ENCODE measurements at places on chromosomes 2 and 18. TPM values are rescaled to one million over a fixed set of nuclear protein-coding genes. Genes with fewer than 3 reads are reported as not detected.
A peak's percentile ranks its signal among the peaks of the same experiment; 100 is the strongest.

DNA sequence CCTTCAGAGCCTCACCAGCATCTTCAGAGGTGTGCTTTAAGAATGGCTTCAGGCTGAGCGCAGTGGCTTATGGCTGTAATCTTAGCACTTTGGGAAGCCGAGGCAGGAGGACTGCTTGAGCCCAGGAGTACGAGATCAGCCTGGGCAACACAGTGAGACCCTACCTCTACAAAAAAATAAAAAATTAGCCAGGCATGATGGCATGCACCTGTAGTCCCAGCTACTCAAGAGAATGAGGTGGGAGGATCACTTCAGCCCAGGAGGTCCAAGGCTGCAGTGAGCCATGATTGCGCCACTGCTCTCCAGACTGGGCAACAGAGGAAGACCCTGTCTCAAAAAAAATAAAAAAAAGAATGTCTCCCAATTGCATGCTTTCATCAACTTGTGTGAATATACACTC lies 133.3 kb upstream of the ARL5A start:
- H3K4me3 ChIP-seq = no peak overlapping the region
- H3K4me1 ChIP-seq = no peaks in the 10 kb centered on the region
- no peak for DNase-seq
- no peak overlapping the region for H3K27ac ChIP-seq

DNA sequence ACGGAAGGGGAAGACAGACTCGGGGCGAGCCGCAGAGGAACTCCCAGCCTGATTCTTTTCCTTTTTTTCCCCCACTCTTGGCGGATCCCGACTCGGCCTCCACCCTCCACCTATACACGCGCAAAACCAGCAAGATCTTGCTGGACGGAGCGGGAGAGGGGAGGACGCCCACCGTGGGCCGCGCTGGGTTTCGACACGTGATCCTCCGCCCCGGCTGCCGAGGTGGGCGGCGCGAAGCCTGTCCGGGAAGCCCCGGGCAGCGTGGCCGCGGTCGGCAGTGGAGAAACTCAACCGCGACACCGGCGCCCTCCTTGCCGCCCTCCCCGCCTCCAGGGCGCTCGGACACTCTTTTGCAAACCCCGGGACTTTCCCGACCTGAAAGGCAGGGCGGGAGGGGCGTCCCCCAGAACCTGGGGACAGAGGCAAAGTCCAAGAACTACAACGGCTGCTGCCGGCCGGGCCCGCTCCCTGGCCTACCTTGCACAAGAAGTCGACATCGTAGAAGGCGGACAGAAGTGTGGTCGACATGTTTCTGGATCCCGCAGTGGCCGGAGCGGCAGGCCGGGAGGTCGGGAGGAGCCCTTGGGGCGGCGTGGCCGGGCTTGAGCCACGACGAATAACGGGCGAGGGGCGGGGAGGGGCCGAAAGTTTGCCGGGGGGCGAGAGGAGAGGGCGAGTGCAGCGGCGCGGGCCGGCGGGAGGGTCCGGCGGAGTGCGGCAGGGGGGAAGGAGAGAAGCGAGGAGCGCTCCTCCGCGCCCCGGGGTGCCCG lies 433 bp downstream of the ZFP36L2 start:
- peaks cover 45% of the 10 kb centered on the region for H3K4me1 ChIP-seq
- H3K27me3 ChIP-seq = no peaks in the 10 kb centered on the region
- peaks cover 19% of the 10 kb centered on the region for H3K36me3 ChIP-seq
- peak overlapping the region; percentile 98 for H3K27ac ChIP-seq

- no peak overlapping the region for H3K27ac ChIP-seq
- peak; percentile 65 for DNase-seq
- no peaks in the 10 kb centered on the region for H3K27me3 ChIP-seq
- peak overlapping the region; percentile 25 for H3K4me3 ChIP-seq
- peaks cover 15% of the 10 kb centered on the region for H3K4me1 ChIP-seq
Observed at GRCh38 chr2:46812361-46813019, 103.1 kb downstream of the MCFD2 start.

DNA sequence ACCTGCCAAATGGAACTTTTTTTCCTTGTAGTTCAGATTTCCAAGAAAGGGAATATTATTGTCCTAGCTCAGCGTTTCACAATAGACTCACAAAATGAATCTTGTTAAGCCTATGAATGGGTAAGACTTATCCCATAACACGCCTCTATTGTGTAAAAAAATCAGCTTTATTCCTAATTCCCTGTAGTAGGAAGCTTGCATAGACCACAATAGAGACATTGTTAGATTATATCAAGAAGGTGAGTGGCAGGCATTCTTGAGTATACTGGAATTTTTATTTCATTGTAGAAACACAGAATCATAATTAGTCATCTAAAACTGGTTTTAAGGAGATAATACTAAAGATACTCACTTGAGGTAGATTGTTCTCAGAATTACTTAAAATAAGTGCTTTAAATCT lies 46.5 kb upstream of the SLC30A6 start:
- no peaks in the 10 kb centered on the region for H3K27me3 ChIP-seq
- no peak for DNase-seq

- H3K27me3 ChIP-seq = no peaks in the 10 kb centered on the region
- H3K4me1 ChIP-seq = no peaks in the 10 kb centered on the region
Observed at GRCh38 chr2:229087843-229088516, 183.1 kb downstream of the PID1 start.

DNA sequence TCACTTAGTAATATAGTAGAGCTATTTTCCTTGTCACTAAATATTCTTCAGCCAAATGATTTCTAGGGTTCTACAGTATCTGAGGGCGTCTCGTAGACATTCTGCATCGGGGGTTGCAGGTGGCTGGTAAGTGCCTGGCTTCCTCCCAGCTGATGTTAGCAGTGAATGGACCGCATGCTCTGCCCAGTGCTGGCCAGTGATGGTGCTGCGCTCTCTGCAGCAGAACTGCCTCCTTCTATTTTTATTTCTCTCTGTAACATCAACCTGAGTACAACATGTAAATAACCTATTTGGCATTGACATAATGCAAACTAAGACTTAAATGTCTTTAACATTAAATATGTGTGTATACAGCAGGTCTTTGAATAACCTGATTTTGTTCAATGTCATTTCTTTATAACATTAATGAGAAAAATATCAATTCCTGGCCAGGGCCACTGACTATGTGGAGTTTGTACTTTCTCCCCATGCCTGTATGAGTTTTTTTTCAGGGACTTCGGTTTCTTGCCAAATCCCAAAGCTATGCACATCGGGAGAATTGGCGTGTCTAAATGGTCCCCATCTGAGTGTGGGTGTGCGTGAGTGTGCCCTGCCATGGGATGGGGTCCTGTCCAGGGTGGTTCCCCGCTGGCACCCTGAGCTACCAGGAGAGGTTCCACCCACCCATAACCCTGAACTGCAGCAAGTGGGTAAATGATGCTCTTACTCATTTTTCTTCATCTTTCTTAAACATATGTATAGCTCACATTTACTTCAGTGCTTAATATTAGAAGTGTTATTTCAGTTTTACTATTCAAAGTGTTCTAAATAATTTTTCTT lies 278.2 kb upstream of the EPAS1 start:
- H3K27me3 ChIP-seq = no peaks in the 10 kb centered on the region
- no peak overlapping the region for H3K27ac ChIP-seq
- H3K4me3 ChIP-seq = no peak overlapping the region
- H3K36me3 ChIP-seq = no peaks in the 10 kb centered on the region
- H3K4me1 ChIP-seq = peaks cover 14% of the 10 kb centered on the region

- peaks cover 14% of the 10 kb centered on the region for H3K27me3 ChIP-seq
- H3K27ac ChIP-seq = no peak overlapping the region
Observed at GRCh38 chr2:239020541-239021041, 172.7 kb downstream of the TWIST2 start.

- peaks cover 5% of the 10 kb centered on the region for H3K4me1 ChIP-seq
- no peak overlapping the region for H3K4me3 ChIP-seq
- H3K36me3 ChIP-seq = no peaks in the 10 kb centered on the region
- peaks cover 5% of the 10 kb centered on the region for H3K27me3 ChIP-seq
- no peak for DNase-seq
- H3K27ac ChIP-seq = no peak overlapping the region
Observed at GRCh38 chr2:110843959-110844510, 111.7 kb downstream of the ACOXL start.

DNA sequence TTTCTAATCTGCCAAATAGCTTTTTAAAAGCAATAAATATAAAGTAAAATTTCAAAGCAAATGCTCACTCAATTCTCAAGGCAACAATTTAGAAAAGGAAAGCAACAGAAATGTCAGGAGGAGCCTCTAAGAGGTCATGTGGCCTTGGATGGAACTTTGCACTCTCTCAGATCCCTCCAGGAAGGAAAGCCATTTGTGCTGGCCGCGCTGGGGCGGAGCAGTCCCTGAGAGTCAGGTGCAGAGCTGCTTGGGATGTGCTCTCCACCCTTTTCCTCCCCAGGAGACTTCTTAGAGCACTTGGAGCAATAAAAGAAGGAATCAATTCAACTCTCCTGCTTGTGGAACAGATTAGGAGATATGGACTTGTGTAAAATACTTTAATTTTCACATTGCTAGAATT lies 379.8 kb upstream of the LINC00305 start:
- H3K27me3 ChIP-seq = no peaks in the 10 kb centered on the region
- H3K36me3 ChIP-seq = no peaks in the 10 kb centered on the region
- no peaks in the 10 kb centered on the region for H3K4me1 ChIP-seq
- no peak overlapping the region for H3K4me3 ChIP-seq

GRCh38 chr2:137220438-137220993 lies 455.2 kb downstream of the THSD7B start:
- H3K27ac ChIP-seq = no peak overlapping the region
- no peak for DNase-seq
- H3K4me1 ChIP-seq = no peaks in the 10 kb centered on the region
- no peaks in the 10 kb centered on the region for H3K36me3 ChIP-seq
- no peak overlapping the region for H3K4me3 ChIP-seq
- no peaks in the 10 kb centered on the region for H3K27me3 ChIP-seq

- no peak for DNase-seq
- no peak overlapping the region for H3K4me3 ChIP-seq
- peaks cover 9% of the 10 kb centered on the region for H3K27me3 ChIP-seq
- H3K4me1 ChIP-seq = no peaks in the 10 kb centered on the region
Observed at GRCh38 chr18:79250301-79250981, 145.3 kb upstream of the NFATC1 start.

GRCh38 chr2:8517850-8518498 lies 163.9 kb upstream of the ID2 start:
- no peak for DNase-seq
- H3K27me3 ChIP-seq = no peaks in the 10 kb centered on the region
- no peak overlapping the region for H3K4me3 ChIP-seq
- H3K36me3 ChIP-seq = no peaks in the 10 kb centered on the region

DNA sequence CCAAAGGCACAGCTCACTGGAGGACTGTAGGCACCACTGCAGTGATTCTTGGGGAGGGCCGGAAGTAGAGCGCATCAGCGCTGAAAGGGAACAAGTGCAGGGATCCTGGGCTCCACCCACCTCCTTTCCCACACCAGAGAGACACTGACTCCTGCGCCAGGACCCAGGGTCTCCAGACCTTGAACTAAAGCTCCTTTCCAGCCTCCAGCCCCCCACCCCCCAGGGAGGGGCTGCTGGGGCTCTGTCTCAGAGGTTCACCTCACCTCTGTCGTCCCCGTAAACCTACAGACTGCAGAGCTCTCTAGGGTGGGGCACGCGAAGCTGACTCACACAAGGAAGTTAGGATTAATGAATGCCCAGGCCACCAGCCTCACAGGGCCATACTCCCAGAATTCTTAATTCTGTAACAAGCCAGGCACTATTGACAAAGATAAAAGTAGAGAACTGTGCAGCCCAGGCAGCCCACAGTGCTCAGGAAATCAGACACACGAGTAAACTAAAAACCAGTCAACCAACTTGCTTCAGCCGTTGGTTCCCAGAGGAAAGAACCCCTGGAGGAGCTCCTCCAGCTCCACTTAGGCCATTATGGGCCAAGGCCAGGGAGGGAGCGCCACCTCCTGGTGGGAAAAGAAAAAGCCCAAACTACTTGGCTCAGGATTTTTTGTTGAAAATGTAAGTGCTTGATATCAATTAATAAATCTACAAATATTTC lies 45.1 kb upstream of the ACAA2 start:
- H3K27me3 ChIP-seq = no peaks in the 10 kb centered on the region
- peak; percentile 79 for DNase-seq
- no peak overlapping the region for H3K4me3 ChIP-seq
- H3K4me1 ChIP-seq = no peaks in the 10 kb centered on the region
- H3K27ac ChIP-seq = no peak overlapping the region

The ANKRD62 gene
- not detected for total RNA-seq

The DNER gene
- total RNA-seq = 9.2 TPM

The SKOR2 gene
- total RNA-seq = not detected

The FRZB gene
- total RNA-seq = 3.6 TPM

The LINC00305 gene
- total RNA-seq = not detected

All from A673 (cell line).